Kidney (tissue), 22 donors: ENCODE measurements at places on chromosomes 3 and 15.

- no peak for DNase-seq
These were observed 60.1 kb downstream of the ATP10A start for GRCh38 chr15:25803036-25803435.

GRCh38 chr3:19898721-19899120 lies 35.3 kb downstream of the EFHB start:
- DNase-seq = no peak

DNA sequence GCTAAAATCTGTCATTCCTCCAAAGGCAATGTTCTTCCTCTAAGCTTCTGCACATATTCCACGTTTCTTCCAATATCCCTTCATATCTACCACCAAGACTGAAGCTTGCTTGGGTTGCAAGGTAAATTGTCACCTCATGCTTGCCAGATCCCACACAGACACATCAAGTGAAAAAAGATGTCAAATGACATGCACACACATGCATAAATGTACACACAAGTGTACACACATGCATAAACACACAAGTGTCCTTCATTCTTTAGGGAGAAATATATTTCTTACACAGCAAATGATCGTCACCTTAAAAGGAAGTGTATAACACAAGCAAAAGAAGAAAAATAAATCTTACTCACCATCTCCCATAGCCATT lies 59.4 kb downstream of the CLASP2 start:
- no peak for DNase-seq

DNA sequence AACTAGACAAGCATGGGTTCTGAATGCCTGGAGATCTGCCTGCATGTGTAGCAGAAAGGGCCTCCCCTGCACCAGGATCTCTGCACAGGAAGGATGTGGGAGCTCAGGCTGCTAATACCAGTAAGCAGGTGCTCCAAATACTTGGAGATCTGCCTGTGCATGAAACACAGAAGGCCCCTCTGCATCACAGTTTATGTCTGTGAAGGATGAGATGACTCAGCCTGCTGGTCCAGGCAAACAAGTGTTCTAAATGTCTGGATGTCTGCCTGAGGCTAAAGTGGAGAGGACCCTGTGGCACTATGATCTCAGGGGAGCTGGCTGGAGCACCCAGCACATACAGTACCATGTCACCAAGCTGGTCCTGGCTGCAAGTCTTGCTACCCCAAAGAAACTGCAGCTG lies 678.8 kb downstream of the MCTP2 start:
- DNase-seq = no peak

DNA sequence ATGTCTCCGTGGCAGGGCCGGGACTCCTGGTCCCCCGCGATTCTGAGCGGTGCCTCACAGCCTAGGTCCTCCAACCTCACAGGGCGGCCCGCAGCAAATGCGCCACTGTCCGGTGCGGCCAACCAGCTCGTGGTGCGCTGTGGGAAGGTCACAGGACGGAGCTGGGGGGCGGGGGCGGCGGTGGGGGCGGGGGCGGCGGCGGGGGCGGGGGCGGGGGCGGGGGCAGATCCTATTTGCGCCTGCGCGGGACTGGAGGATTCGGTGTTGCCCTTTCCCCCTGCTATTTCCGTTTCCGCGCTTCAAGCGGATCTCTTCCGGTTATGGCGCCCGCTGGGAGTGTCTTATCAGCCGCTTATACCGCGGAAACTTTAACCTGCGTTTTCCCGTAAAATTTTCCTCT lies 106.7 kb upstream of the SNRPN start:
- peak; percentile 63 for DNase-seq

GRCh38 chr15:81012588-81012987 lies 11.9 kb downstream of the TLNRD1 start:
- no peak for DNase-seq

- no peak for DNase-seq
These were observed 575.4 kb downstream of the NTRK3 start for GRCh38 chr15:87681104-87681503.

GRCh38 chr3:135304378-135304777 lies 509.3 kb downstream of the EPHB1 start:
- DNase-seq = no peak

GRCh38 chr15:69798481-69799250 lies 299.1 kb downstream of the TLE3 start:
- no peak for DNase-seq
